ENCODE measurements at places on chromosomes 11 and 22.

- DNase-seq, result peak; percentile 82
Observed at GRCh38 chr11:60970369-60970774, 1.1 kb upstream of the CD6 start.

DNA sequence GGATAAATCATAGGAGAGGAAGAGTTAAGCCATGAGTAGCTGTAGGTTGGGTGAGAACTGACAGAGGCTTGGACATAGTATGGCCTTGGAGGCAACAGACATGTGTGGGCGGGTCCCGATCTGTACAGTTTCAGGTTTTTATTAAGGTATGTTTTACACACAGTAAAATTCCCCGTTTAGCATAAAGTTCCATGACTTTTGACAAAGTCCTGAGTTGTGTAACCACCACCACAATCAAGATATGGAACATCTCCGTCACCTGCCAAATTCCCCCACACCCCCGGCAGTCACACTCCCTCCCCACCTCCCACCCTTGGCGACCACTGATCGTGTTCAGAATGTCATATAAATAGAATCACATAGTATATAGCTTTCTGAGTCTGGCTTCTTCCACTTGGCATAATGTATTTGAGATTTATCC lies 68.1 kb downstream of the GRIK4 start:
- DNase-seq, result no peak

DNA sequence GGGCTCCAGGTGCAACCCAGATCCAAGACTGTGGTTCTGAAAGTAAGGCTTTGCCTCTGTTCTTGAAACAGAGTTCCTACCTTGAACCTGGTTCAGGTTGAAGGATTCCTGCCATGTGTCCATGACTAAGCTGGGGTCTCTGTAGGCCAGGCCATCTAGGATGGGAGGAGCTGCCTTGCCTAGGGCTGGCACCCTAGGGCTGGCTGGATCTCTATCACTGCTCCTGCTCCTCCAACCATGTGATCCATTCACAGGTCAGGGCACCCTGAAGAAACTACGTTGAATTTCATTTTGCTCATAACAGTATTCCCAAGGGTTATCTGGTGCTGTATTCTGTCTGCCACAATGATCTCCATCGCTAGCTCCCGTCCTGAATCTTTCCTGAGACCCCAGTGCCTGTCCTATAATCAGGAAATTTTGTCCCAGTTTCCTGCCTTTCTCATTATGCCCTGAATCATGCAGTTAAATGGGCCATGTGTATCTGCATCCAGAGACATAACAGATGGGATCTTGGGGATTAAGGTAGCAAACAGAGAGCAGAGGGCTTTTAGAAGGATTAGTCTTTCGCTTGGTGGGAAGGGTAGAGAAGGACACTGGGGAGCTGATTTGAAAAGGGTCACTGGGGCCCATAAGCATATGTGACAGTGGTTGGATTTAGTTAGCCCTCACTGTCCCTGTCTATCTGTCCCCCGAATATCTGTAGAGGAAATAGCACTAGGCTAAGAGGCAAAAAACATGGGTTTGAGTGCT lies 98.2 kb upstream of the MTMR2 start:
- no peak for DNase-seq

GRCh38 chr22:30327864-30328345 lies 1.2 kb upstream of the TBC1D10A start:
- no peak for DNase-seq
